ENCODE measurements at places on chromosomes 4 and X.

- peak; percentile 63 for ATAC-seq
These were observed 122.2 kb downstream of the SHROOM4 start for GRCh38 chrX:50691820-50692219.

DNA sequence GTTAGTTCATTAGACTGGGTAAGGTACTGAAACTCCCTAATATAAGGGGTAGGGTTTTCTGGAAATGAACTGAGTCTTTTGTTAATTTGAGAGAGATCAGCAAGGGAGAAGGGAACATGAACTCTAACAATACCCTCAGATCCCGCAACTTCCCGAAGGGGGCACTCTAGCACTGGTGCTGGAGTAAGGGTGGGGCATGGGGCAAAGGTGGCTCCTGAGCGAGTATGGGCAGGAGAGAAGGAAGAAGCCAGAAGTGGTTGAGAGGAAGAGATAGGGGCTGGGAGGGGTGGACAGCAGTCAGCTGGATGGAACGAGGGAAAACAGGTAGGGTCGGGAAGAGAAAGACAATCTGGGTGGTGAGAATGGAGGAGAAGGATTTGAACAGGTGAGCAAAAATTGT, 183.2 kb upstream of the MAGEE2 start:
- ATAC-seq, result no peak

DNA sequence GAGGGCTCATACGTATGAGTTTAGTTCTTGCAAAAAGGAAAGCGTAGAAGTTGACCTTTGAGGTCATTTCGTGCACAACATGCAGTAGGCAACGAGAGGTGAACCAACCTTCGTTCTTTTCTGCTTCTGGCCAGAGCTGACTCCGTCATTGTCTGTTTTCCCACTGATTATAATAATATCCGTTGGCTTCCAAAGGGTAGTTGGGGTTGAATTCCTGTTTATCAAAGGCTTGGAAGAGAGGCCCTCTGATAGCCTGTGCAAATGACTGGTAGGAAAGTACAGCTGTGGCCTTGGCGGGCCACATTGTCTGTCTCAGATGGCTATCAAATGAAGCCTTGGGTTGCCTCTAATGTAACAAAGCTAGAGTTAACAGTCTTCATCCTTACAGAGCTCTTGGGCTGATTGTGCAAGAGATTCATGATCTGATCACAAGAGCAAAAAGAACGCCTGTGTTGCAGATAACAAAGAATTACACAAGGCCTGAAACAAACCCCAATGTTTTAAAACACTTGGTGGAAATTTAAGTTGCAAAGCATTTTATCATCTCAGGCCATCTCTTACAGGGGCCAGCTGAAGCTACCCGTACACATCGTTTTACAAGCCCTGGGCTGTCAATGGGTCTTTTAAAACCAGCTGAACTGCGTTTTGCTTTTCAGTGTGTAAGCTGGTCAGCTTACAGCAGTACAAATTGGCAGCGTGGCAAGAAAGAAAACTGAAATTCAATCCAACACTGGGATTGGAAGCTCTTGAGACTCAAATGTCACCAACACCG, 46.1 kb upstream of the FAM9C start:
- ATAC-seq, result no peak

GRCh38 chr4:165440415-165441158, 61.8 kb downstream of the CPE start:
- ATAC-seq, result no peak

DNA sequence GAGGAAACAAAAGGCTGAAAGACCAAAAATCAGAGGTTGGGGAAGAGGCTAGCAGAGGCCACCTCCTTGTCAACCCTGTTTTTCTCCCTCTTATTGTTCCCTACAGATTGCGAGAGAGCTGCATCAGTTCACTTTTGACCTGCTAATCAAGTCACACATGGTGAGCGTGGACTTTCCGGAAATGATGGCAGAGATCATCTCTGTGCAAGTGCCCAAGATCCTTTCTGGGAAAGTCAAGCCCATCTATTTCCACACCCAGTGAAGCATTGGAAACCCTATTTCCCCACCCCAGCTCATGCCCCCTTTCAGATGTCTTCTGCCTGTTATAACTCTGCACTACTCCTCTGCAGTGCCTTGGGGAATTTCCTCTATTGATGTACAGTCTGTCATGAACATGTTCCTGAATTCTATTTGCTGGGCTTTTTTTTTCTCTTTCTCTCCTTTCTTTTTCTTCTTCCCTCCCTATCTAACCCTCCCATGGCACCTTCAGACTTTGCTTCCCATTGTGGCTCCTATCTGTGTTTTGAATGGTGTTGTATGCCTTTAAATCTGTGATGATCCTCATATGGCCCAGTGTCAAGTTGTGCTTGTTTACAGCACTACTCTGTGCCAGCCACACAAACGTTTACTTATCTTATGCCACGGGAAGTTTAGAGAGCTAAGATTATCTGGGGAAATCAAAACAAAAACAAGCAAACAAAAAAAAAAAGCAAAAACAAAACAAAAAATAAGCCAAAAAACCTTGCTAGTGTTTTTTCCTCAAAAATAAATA, 179.9 kb downstream of the AR start:
- ATAC-seq, result no peak

GRCh38 chrX:54708404-54708803, 89.7 kb downstream of the ITIH6 start:
- no peak for ATAC-seq

DNA sequence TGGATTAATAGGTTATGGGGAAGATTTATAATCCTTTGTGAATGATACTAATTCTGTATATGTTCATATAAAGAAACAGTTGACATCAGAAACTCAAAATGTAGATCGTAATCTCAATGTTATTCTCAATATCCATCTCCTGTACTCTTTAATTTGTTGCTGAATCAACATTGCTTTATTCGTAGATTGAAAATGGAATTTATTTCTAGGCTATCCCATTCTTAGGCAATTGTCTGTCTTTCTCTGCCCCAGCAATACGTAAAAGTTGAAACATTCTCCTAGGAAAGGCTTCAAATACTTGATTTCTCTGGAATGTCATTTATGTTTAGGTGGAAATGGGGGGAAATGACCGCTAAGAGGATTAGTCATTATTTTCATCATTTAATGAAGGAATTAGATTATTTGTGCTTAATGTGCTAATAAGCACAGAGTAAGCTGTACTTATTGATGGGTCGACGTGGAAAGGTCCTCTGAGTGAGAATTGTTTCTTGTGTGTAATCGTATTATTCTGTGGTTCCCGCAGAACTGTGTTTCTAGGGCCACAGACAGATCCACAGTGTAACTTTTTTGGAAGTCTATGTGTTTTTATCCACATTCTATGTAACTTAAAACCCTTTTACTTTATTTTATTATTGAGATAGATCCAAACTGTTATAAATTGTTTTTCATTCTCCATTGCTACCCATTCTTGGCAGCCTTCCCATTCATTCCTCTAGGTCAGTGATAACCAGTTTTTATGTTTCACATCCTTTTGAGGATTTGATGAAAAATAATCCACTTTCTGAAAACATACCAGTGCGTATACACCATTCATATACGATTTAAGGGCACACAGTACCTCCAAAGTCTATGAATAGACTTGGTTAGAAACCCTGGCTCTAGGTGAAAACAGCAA, 262.9 kb downstream of the ARHGAP10 start:
- no peak for ATAC-seq

- no peak for ATAC-seq
These were observed 128.0 kb downstream of the AFAP1 start for GRCh38 chr4:7811536-7812191.

All from stimulated activated memory B cell treated with anti-CD40 and anti-IgM and Interleukin-4, amounts not matched to agents 10 μg/mL and 1 μg/mL and 100 μg/mL, for 72 hours (primary cell).